ENCODE measurements at places on chromosomes 16 and 17.

DNA sequence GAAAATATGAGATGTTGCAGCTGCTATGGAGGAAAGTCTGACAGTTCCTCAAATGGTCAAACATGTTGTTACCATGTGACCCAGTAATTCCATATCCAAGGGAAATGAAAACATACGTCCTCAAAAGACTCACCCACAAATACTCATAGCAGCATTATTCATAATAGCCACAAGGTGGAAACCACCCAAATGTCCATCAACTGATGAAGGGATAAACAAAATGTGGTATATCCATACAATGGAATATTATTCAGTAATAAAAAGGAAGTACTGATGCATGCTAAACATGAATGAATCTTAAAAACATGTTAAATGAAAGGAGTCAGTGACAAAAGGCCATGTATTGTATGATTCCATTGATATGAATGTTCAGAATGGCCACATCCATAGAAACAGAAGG, 140.2 kb downstream of the PITPNC1 start:
- DNase-seq = peak; percentile 20

DNA sequence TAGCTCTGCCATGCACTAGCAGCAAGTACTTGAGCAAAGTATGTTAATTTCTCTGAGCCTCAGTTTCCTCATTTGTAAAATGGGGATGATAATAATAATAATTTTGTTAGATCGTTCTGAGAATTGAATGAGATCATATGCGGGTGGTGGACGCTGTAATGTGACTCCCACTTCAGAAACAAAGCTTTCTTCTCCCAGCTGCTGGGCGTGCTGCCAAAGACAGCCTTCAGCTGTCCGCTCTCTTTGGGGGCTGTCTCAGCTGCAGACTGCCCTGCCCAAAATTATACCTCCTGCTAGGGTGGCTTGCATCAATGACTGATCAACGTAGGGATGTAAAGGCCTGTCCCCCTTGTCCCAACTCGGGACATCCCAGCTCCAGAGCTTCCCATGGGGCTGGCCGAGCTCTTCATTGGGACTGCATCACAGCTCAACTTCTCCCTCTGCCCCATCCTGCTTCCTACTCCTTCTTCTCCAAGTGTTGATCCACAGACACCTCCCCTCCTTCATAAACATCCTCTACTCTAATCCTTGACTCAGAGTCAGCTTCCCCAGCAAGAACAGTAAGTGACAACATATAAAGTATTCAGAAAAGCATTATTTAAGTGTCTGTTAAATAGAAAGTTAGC, 30.7 kb upstream of the CDH5 start:
- DNase-seq = no peak

GRCh38 chr17:21001111-21001812, 41.5 kb downstream of the USP22 start:
- DNase-seq = no peak

DNA sequence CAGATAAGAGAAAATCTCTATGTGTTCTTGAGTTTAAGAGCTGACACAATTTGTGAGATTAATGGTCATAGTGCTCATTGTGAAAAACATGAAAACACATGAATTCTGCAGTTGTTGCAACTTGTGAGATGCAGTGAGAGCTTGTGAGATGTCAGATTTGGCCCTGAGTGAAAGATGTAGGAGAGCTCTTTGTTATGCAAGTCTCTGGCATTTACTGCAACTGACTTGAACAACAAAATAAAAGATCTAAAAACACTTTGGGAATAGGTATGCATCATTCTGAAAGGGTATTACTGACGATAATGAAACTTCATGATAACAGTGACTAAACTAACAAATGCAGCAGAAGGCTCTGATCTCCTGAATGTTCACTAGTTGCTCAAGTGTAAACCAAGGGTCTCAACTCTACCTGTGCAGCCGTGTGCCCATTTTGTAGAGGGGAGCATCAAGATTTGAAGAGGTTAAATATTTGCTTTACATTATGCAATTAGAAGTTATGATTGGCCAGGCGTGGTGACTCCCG, 50.8 kb upstream of the SMIM36 start:
- no peak for DNase-seq

- DNase-seq = no peak
Observed at GRCh38 chr17:6577686-6578263, 21.4 kb upstream of the PITPNM3 start.

DNA sequence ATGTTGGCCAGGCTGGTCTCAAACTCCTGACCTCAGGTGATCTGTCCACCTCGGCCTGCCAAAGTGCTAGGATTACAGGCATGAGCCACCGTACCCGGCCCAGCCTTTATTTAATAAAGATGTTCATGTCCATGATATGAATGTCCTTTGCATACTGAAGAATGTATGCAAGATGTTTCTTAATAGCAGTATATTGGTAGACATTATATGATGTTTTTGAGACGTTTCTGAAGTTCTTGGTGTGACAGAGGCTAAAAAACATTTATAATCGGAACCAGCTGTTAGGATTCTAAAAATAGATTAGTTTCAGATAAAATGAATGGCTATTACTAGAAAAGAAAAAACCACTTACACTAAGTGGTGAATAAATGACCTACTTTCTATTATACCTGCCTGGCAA, 11.8 kb downstream of the PDZD9 start:
- DNase-seq = no peak

DNA sequence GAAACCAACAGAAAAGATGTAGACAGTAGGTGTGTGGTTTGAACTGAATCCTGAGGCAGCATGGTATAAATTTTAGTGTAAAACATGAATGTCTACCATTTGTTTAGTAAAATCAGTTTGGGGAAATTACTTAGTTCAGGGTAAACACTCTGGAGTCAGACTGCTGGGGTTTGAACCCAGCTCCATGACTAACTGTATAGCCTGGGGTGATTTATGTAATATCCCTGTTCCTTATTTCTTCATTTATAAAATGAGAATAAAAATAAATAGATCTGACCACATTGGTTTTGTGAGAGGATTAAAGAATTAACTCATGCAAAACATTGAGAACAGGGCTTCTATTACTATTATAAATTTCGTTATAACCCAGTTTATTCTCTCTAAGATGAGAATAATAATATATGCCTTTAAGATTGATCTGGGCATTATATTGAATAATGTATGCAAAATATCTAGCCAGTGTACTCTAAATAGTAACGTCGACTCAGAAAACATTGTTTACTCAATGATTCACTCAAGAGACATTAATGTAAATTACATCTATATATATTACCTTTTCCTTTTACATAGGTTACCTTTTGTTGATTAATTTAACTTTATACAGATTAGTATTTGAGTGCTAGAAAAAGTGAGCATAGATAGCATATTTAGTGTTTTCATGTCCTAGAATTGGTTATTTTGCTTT, 120.6 kb upstream of the KCNJ16 start:
- no peak for DNase-seq

DNA sequence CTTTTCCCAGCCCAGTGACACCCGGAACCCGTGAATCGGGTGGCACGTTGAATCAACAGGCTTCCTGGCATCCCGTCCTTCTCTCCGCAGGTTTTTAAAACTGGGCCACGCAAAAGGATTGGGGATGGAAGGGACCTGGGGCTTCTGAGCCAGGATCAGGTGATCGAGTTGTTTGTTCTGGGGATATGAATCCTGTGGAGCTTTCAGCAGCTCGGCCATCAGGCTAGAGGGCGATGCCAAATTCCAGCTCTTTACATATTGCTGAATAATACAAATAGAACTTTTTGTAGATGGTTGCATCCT, 473 bp downstream of the SUPT6H start:
- no peak for DNase-seq

- DNase-seq = no peak
Observed at GRCh38 chr17:59094861-59095530, 11.7 kb downstream of the TRIM37 start.

- DNase-seq = no peak
Observed at GRCh38 chr17:41464682-41465081, 2.5 kb downstream of the KRT32 start.

- DNase-seq = no peak
Observed at GRCh38 chr16:72886346-72886974, 161.5 kb downstream of the ZFHX3 start.

- no peak for DNase-seq
Observed at GRCh38 chr16:29815032-29815721, 775 bp upstream of the PAGR1 start.

DNA sequence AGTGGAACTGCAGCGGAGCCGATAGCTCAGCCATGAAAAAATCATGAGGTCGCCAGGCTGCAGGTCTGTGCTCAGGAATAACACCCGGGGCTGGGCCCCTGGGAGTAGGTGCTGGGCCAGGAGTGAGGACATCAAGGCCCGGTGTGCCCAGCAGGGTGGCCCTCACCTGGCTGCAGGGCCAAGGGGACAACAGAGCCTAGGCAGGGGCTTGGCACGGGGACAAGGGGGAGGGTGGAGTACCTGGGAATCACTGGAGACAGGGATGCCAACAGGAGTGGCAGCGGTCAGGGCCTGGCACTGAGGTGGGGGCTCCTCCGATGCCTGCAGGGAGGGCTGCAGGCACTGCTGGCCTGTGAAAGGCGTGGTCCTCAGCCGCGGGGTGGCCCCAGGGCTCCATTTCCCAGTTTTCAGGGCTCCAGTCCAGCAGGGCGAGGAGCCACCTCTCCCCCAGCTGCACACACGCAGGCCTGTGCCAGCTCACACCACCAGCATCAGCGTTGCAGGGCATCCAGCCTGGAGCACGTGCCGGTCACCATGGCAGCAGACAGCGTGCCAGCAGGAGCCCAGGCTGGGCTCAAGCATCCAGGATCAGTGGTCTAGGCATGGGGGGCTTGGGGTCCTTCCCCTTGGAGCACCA, 4.7 kb upstream of the FSCN2 start:
- no peak for DNase-seq

GRCh38 chr17:51419476-51419875, 159.1 kb downstream of the UTP18 start:
- no peak for DNase-seq

DNA sequence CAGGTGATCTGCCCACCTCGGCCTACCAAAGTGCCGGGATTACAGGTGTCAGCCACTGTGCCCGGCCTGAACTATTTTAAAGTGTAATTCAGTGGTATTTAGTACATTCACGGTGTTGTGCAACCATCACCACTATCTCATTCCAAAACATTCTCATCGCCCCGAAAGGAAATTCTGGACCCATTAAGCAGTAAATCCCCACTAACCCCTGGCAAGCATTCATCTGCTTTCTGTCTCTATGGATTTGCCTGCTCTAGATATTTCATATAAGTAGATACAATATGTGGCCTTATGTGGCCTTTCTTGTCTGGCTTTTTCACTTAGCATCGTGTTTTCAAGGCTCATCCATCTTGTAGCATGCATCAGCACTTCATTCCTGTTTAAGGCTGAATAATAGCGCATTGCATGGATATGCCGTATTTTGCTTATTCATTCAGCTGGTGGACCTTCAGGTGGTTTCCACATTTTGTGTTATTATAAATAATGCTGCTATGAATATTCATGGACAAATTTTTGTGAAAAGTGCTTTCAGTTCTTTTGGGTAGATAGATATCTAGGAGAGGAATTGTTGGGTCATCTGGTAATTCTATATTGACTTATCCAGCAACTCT, 8.4 kb upstream of the HERPUD1 start:
- no peak for DNase-seq

- no peak for DNase-seq
Observed at GRCh38 chr16:28063591-28064061, at the start of gene GSG1L. Gene GSG1L, minus strand, starts transcription at chr16:28063714. Its CDS starts 290 bp downstream, at chr16:28063424.

DNA sequence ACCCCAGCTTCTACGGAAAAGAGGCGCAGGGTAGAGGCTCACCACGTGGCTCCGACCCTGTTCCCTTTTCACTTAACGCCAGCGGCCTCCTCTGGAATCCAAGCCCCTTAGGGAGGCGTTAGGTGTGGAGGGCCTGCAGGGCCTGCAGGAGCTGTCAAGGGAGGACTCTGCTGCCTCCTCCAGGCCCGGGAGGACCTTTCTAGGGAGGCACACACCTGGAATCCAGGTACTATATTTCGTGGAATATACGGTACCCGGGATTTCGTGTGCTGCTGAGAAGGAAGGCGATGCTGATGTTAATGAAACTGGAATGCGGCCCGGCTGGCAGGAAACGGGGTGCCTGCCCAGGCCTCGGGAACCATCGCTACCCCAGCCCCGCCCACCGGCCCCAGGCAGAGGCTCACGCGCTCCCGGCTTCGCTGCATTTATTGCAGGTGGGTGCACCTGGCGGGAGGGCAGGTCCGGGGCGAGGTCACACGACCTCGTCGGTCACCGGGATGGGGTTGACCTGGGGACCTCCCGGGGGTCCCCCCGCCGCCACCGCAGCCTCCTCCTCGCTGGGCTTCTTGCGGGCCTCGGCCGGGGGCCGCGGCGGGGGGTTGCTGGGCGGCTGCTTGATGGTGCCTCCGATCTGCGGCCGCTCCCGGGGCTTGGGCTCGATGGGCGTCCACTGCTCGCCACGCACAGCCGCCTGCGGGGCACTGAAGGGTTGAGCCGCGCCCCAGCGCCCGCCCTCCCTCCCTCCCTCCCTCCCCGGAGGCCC, 4.7 kb downstream of the IL17C start:
- no peak for DNase-seq

DNA sequence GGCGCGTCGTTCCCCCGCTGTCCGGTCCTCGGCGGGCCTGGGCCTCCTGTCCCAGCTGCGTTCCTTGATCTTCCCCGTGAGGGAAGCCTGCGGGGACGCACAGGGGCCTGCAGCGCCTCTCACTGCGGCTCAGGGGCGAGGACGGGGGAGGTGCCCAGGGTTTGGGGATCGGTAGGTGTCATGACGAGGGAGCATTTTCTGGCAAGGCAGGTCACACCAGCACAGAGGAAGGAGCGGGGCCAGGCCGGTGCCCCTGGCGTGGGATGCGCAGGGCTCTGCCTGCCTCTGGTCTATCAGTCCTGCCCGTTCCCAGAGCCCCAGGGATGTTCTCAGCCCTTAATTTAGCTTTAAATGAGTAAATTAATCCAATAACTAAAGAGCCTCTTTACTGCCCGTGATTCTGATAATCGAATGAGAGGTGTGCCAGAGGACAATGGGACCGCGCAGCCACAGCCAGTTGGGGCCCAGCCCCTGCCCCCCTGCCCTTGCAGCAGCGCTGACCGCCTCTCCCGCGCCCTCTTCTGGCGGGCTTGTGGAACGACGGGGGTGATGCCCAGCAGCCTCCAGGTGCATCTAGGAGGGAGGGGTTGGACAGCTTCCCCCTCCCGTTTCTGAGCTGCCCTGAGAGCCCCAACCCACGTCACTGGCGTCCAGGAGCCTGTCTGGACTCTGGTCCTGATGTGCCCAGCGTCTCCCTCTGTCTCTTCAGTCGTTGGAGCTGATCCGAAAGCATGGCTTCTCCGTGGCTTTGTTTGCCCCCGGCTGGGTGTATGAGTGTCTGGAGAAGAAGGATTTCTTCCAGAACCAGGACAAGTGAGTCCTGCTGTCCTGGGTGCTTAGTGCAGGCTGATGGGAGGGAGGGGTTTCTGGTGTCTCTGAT, 7.9 kb downstream of the ENGASE start:
- peak; percentile 5 for DNase-seq

- no peak for DNase-seq
Observed at GRCh38 chr17:82088838-82089722, 9.0 kb downstream of the FASN start.

DNA sequence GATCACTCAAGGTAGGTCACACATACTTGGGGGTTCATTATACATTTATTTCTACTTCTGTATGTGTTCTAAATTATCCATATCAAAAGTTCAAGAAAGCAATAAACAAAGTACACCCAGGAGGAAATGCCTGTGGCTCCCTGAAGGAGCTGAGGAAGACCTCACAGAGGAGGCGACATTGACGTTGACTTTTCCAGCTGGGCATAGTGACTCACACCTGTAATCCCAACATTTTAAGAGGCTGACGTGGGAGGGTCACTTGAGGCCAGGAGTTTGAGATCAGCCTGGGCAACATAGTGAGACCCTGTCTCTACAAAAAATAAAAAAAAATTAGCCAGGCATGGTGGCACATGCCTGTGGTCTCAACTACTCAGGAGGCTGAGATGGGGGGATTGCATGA, 16.3 kb downstream of the ITGAD start:
- DNase-seq = no peak
